Adrenal gland (tissue), 19 donors: ENCODE measurements at places on chromosomes 13 and 19.

- DNase-seq, result peak; percentile 87
These were observed 3.6 kb downstream of the LGALS7 start for GRCh38 chr19:38769635-38770211.

GRCh38 chr19:4035582-4035981 is 28.0 kb downstream of the PIAS4 start:
- DNase-seq, result no peak

GRCh38 chr19:10533646-10534386 is 9.9 kb upstream of the ATG4D start:
- no peak for DNase-seq

GRCh38 chr13:39311619-39312018 is 273.4 kb downstream of the NHLRC3 start:
- no peak for DNase-seq
